AG08395 (cell line): ENCODE measurements at places on chromosomes 3 and 15.
A peak's percentile ranks its signal among the peaks of the same experiment; 100 is the strongest.

GRCh38 chr3:119627461-119627860 lies 29.8 kb downstream of the PLA1A start:
- no peak for DNase-seq

GRCh38 chr3:69994919-69995318 lies 4.6 kb upstream of the SAMMSON start:
- DNase-seq: no peak

- no peak for DNase-seq
Measured at GRCh38 chr3:73121669-73122331, 60.3 kb downstream of the EBLN2 start.

- DNase-seq: no peak
Measured at GRCh38 chr3:157810924-157811718, 295.1 kb downstream of the SHOX2 start.

DNA sequence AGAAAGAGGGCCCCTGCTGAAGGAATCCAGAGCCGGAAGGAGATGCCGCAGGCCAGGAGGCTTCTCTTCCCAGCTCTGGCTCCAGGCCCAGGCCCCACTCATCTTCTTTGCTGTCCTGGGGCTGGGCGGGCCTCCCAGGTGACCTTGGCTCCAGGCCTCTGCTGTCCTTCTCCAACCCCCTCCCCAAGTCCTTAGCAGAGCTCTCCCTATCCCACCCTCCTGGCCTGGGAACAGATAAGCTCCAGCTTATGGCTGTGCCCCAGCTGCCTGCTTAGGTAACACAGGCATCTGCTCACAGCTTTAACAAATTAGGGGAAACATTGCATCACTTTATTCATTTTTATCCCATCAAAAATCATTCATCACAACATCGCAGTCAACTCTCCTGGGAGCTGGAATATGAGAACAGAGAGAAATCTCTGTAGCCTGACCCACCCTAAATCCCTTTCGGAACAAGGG lies 86.9 kb downstream of the SEMA5B start:
- DNase-seq: no peak

- DNase-seq: no peak
Measured at GRCh38 chr3:103247459-103247858, 812.6 kb downstream of the ZPLD1 start.

- DNase-seq: no peak
Measured at GRCh38 chr3:16768956-16769355, 115.8 kb upstream of the PLCL2 start.

GRCh38 chr15:99956820-99957641 lies 223.8 kb upstream of the LYSMD4 start:
- DNase-seq: no peak

- no peak for DNase-seq
Measured at GRCh38 chr3:77780278-77780996, 740.5 kb downstream of the ROBO2 start.

DNA sequence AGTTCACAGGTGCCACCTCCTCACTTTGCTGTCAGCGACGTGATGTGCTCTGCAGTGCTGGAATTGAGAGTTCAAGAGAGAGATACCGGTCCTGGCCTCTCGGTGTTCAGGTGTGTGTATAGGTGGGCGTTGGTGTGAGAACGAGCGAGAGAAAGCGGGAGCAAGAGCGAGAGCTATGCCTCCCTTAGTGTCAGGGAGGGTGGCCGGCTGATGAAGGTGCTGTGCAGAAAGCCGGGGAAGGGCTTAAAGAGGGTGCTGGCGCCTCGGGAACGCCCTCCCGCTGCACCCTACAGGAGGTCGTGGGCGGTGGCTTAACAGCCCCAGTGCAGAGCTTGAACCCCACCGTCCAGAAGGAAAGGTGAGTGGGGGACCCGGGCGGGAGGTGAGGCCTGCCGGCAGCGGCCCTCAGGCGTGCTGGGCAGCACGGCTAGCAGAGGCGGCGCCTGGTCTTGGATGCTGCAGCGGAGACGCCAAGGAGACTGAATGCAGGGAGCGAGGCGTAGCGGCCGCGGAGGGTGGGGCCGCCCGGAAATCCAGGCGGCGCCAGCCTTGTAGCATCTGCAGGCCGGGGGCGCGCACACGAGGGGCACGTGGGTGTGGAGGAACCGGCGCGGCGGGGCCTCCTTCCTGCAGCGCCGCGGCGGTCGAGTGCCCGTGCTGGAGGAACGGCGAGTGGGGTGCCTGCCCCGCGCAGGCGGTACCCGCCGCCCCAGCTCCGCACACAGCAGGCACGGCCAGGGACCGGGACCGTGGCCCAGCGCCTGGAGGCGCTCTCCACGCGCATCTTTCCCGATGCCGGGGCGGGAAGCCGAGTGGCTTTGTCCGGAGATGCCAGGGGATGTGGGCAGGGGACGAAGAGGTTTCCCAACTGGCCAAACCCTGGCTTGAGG lies 246.8 kb upstream of the TOPAZ1 start:
- DNase-seq: peak; percentile 56

DNA sequence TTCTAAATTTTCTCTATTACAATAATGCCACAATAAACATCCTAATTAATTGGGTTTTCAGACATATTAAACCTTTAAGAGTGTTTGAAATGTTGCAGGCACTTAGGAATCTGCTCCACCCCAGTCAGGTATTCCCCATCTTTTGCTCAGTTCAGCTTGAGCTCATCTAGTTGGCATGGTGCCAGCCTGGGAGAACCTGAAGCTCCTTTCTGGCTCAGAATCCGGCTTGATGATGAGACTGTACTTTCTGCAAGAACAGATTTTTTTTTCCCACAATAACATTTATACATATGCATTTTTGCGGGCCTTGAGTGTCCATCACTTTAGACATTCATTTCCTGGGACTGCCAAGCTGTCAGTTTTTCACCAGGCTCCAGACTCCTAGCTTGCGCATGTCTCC lies 7.7 kb upstream of the OXSR1 start:
- no peak for DNase-seq

DNA sequence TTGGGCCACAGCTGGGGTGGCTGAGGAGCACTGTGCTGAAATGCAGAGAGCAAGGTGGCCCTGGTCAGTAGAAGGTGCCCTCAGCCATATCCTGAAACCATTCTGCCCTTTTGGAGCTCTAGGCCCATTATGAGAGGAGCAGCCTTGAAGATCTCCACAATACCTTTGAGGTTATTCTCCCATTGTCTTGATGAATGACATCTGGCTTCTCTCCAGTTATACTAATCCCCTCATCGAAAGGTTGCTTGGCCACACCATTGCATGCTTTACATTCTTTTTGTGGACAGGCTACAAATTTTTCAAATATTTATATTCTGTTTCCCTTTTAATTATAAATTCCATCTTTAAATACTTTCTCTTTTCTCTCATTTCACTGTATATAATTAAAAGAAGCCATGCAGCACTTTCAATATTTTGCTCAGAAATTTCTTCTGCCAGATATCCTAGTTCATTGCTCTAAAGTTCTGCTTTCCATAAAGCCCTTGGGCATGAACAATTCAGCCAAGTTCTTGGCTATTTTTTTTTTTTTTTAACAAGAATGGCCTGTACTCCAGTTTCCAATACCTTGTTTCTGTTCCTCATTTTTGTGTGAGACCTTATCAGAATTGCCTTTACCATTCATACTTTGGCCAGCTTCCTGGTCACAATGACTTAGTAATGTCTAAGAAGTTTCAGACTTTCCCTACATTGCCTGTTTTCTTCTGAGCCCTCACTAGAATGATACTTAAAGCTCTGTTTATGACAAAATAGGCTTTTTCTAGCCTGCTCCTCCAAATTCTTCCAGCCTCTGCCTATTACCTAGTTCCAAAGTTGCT lies 138.9 kb upstream of the SGO1 start:
- DNase-seq: no peak

DNA sequence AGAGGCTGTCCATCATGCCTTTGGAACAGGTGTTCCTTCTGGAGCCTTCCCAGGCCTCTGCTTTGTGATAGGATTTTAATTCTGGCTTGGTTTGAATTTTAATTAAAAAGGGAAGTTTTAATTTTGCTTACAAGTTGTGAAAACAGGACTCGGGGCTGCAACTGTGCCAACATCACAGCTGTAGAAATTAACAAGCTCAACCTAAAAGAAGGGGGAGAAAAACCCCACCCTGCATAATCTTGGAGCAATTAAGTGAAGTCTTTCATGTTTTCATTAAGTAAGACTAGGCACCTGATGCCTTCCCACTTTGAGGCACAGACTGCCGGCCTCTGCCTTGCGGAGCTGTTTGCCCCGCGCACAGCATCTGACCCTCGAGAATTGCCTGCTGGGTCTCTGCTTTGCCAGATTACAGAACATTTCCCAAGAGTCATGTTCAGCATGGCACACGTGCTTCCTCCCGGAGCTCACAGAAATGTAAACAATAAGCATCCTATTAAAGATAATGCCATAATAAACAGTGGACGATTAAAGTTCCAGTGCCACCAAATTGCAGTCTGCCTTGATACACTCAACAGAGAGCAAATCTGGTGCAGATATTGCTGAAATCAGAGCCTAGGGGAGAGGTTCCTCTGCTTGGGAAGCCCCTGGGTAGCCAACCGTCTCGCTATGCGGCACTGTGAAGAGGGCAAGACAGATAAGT lies 364.2 kb downstream of the LRTM1 start:
- DNase-seq: no peak

DNA sequence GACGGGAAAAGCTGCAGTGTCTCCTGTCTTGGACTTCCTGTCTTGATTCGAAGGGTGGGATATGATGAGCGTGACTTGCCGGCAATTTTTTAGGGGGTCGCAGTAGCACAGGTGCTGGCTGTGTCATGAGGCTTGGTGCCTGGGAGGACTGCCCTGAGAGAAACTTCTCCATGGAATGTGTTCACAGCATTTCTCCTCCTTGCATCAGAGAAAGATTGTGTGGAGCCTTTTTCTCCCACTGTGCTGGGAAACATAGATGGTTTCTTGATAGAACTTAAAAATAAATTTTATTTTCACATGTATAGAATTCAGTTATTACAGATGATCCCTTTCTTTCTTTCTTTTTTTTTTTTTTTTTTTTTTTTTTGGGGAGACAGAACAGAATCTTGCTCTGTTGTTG lies 121.4 kb downstream of the KLHL25 start:
- peak; percentile 9 for DNase-seq

DNA sequence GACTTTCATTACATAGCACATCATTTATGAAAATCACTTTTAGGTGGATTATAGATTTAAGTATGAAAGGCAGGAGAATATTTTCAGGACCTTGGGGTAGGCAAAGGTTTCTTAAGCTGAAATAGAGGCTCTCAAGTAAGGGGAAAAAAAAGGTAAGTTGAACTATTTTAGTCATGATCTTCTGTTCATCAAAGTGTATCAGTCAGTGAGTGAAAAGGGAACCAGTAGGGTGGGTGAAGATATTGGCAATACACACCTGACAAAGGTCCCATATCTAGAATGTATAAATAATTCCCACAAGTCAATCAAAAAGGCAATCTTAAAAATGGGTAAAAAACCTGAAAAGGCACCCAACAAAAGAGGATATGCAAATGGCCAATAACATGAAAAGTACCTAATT lies 218.6 kb downstream of the KLF13 start:
- no peak for DNase-seq

DNA sequence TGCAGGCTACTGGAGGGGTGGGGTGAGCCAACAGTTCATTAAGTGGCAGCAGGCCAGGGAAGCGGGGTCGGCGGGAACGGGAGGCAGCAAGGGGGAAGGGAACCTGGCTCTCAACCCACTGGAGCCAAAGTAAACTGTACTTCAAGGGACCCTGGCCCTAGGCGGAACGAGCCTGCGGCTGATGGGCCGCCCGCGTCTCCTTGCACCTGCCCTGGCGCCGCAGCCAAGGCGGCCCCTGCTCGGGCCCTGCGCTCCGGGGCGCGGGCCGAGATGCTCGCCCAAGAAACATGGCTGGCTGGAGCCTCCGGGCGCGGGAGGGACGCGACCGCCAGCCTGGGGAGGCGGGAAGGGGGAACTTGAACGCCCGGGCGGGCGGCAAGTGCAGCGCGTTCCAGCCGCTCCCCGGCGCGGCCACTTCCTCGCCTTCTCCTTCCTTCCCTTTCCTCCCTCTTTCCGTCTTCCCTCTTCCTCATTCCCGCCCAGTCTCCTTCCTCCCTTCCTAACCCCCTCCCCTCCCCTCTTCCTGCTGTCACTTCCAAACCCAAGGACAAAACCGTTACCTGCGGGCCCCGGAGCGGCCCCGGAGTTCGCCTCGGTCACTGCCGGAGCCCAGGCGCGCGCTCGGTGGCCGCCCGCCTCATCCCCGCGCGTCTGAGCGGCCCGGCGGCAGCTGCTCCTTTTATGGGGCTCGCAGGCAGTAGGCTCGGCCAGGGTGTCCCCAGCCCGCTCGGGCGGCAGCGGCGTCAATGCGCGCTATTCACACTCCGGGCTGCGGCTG lies 489.7 kb downstream of the MAGI1 start:
- DNase-seq: peak; percentile 27

GRCh38 chr3:101829874-101830273 lies 19.4 kb upstream of the NFKBIZ start:
- DNase-seq: no peak

- DNase-seq: no peak
Measured at GRCh38 chr15:62249501-62249900, 84.4 kb upstream of the C2CD4B start.

DNA sequence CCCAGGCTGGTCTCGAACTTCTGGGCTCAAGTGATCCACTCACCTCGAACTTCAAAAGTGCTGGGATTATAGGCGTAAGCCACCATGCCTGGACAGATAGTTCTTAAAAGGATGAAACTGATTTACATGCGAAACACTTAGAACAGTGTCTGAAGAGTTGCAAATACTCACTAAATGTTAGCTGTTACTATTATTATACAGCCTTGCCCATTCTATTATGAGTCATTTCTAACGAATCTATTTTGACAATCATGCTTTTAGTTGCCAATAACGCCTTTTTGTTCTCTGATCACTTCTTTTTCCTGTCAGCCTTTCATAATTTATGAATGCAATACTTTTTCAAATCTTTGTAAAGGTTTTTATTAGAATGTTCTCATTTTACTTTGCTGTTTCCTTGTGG lies 112.7 kb downstream of the SNRK start:
- no peak for DNase-seq

DNA sequence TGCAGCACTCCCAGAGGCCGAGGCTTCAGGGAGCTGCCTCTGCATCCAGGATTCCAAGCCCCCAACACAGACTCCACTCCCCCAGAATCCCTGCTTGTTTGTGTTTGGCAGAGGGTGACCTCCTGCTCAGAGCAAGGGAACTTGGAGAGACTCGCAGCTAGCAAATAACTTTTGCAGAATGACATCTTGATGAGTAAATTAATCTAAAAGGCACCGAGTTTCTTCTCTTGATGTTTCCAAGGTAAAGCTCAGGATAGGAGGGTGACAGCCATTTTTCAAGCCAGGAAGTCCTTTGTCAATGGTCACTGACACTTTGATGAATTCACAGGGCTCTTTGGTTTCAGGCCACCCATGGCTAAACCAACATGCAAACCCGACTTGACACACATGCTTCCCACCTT lies 523.0 kb downstream of the NTRK3 start:
- no peak for DNase-seq

GRCh38 chr3:190863119-190863465 lies 598 bp upstream of the GMNC start:
- no peak for DNase-seq

DNA sequence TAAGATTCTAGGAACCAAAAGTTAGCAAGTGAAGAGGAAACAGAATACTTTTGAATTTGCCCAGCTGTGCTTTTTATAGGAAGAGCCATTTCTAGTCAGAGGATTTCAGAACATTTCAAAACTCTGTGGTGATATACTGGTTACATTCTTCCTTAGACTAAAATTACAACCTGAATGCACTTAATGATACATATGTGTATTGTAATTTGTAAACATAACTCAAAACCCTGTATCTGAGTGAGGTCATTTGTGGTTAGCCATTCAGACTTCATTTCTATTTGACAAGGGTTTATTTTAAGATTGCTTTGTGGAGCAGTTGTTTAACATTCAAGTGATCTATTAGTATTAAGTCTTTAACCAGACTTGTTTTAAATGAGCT lies 59.4 kb upstream of the TRIM71 start:
- no peak for DNase-seq
